ENCODE measurements at places on chromosomes 12 and 14.
A peak's percentile ranks its signal among the peaks of the same experiment; 100 is the strongest.

GRCh38 chr12:32272465-32272864, 126.9 kb upstream of the FGD4 start:
- DNase-seq: no peak

- no peak for DNase-seq
These were observed 37.5 kb upstream of the DAAM1 start for GRCh38 chr14:59150990-59151389.

GRCh38 chr12:69666798-69667197, 32.3 kb downstream of the BEST3 start:
- no peak for DNase-seq

GRCh38 chr12:59491877-59492276, 104.0 kb upstream of the SLC16A7 start:
- DNase-seq: no peak

DNA sequence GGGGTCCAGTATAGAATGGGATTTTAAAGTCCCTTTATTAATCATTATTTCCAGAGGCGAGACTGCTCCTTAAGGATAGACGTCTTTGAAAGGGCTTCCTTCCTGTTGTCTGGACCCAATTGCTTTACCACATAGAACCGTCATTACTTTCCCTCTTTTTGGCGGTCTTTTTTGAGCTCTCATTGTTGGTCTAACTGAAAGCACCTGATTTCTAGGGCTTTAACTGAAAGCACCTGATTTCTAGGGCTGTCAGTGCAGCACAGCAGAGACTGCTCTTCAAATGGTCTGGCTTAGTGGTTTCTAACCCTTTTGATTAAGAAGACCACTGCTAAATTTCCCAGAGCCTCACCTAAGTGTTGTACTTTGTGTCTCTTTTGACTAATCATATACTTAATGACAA, 95.8 kb downstream of the PRKCH start:
- no peak for DNase-seq

GRCh38 chr12:75781532-75782046, 250.0 kb downstream of the PHLDA1 start:
- DNase-seq: peak; percentile 45
